ENCODE measurements at places on chromosomes 7 and 10.

GRCh38 chr10:88216976-88217375 is 353.6 kb downstream of the PTEN start:
- no peak for DNase-seq

DNA sequence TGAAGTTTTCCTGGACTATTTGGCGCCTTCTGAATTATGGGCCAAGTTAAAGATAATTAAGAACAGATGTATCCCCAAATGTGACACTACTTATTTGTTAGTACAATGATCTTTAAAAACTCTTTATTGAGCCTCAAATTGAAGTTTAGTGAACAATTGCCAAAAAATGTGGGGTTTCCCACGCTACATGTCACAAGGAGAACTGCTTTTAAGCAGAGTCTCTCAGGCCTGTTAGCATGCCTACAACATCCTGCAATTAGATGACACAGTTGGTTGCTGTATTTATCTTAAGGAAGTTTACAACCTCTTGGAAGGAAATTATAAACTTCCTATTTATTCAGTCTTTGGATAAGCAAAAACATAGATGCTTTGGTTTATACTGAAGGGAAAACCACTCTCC is 733.0 kb downstream of the TNS3 start:
- DNase-seq, result no peak

DNA sequence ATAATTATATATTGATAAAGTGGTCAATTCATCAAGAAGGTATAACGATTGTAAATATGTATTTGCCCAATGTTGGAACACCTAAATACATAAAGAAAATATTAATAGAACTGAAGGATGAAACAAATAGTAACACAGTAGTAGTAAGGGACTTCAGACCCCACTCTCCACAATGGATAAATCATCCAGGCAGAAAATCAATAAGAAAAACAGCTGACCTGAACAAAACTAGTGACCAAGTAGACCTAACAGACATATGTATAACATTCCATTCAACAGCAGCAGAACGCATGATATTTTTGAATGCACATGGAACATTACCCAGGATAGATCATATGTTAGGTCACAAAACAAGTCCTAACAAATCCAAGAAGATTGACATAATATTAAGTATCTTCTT is 286.1 kb upstream of the BMPER start:
- DNase-seq, result no peak

- no peak for DNase-seq
These were observed 139.3 kb downstream of the CAMK1D start for GRCh38 chr10:12488626-12489025.

- no peak for DNase-seq
These were observed 44.6 kb downstream of the INSIG1 start for GRCh38 chr7:155342313-155342712.

- no peak for DNase-seq
These were observed 333.1 kb downstream of the CXCL12 start for GRCh38 chr10:44051584-44052385.

- no peak for DNase-seq
These were observed 305.8 kb downstream of the KIF20B start for GRCh38 chr10:90007226-90007625.

GRCh38 chr10:11026773-11027172 is 9.1 kb downstream of the CELF2 start:
- DNase-seq, result no peak

DNA sequence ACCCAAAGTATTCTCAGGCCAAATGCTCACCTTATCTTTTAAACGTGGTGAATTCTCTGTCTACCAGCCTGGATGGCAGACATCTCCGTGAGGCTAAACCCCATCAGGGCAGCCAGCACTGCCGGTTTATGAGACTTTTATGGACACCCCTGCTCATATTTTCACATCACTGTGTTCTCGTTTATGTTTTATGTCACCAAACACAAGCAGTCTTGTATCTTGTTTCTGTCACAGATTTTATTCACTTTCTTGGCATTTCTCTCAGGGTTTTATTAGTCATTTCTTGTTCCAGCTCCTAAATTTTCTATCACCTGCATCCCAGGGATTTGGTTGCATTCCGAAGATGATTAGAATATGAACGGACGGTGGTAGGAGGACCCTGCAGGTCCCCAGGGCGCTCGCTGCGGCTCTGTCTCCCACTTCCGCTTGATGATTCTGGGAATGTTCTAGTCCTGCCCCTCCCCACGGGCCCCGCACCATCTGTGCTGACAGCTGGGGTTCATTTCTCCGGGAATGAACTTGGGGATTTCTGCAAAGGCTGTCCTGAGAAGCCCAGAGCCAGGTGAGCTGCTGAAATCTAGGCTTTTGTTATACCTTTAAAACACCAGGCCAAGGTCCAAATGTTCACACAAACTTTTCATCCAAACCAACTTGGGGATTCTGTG is 217.6 kb downstream of the GFRA1 start:
- no peak for DNase-seq

- no peak for DNase-seq
These were observed 701.5 kb downstream of the GRID1 start for GRCh38 chr10:85665078-85665477.

DNA sequence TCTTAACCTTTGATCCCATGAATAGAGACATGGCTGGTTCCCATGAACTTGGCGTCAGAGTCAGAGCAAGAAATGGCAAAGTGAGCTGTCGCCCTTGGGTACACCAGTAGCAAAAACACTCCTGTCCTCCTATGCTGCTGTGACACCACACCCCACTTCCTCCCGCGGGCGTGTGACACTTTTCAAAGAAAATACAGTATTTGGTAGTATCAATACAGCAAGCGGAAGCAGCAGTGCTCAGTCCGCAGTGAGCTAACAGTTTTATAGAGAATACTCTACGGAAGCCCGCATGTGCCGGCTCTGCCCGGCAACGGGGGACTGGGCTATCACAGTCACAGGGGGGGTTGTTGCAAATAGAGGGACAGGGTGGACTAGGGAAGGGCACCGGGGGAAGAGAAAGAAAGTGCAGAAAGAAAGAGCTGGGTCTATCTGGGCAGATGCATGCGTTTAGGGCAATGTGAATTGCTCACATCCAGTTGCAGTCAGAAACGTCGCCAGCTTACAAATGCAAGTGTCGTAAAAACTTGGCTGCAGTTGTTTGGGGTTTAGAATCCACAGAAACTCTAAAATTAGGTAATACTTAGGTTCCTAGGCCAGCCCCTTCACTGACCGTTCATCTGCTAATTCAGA is 49.8 kb downstream of the PRKCQ start:
- no peak for DNase-seq

DNA sequence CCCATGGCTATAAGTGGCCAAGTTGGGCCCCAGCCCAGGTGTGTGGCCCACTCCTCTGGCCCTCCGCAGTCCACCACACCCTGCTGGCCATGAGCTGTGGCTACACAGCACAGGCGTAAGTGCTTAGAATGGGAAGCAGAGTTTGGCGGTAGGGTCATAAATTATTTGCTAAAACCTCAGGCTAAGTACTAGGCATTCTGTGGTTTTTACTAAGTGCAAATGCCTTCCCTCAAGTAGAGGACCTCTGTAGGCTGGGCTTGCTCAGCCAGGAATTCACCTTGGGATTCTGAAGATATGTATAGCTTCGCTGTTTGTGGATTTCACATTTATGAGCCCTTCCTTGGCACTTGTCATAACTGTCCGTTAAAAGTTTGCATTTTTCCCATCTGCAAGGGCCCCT is 44.8 kb upstream of the LOXL4 start:
- no peak for DNase-seq

DNA sequence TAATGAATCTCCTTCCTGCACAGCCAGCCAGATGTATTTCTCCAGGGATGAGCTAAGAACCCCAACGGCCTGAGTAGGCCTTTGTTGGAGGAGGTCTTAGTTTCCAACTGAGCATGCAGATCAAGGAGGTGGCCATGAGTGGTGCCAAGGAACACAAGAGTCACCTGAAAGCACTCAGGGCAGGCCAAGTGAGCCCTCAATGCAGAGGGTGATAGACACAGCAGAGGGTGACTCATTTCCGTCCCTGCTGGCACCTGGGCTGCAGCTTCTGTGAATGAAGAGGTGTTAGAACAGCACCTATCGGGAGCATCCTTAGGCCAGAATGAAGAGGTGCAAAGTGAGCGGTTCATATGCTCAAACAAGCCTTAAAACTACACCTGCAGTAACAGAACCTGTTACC is 211.8 kb downstream of the FRMD4A start:
- no peak for DNase-seq

DNA sequence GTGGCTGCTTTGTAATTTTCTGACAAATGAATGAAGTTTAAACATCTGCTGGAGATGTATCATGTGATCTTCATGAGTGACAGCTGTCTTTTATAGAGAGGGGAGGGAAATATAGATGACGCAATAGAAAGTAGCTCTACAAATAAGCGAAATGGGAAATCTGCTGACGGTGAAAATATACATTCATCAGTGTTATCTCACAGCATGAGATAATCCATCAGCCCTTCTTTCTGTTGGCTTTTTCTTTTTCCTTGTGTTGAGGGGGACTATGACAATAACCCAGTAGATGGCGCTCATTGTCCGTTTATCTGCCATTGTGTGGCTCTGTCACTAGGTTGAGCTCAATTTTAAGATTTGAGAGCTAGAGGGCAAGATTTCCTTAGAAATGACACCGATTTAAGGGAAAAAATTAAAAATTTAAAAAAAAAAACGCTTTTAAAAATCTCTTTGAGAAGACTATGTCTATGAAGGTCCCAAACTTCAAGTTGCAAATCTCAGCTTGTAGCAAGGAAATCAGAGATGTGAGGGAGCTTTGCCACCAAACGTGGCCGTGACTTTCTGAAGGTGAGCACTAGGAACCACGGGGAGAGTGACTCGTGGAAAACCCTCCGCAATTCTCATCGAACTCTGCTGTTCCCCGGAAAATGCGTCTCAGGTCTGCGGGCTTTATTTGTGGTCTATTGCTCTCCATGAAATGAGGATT is 114.6 kb upstream of the SFMBT2 start:
- DNase-seq, result peak; percentile 44

DNA sequence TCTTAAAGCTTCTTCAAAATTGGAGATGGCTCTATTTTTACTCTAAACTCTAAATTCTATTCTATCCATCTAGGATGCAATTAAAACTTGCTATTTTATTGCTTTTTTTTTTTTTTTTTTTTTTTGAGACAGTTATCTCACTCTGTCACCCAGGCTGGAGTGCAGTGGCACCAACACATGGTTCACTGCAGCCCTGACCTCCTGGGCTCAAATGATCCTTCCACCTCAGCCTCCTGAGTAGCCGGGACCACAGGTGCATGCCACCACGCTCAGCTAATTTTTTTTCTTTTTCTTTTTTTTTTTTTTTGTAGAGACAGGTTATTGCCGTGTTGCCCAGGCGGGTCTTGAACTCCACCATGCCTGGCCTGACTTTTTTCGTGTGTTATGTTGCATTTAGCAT is 41.2 kb downstream of the DNAJC1 start:
- DNase-seq, result no peak

DNA sequence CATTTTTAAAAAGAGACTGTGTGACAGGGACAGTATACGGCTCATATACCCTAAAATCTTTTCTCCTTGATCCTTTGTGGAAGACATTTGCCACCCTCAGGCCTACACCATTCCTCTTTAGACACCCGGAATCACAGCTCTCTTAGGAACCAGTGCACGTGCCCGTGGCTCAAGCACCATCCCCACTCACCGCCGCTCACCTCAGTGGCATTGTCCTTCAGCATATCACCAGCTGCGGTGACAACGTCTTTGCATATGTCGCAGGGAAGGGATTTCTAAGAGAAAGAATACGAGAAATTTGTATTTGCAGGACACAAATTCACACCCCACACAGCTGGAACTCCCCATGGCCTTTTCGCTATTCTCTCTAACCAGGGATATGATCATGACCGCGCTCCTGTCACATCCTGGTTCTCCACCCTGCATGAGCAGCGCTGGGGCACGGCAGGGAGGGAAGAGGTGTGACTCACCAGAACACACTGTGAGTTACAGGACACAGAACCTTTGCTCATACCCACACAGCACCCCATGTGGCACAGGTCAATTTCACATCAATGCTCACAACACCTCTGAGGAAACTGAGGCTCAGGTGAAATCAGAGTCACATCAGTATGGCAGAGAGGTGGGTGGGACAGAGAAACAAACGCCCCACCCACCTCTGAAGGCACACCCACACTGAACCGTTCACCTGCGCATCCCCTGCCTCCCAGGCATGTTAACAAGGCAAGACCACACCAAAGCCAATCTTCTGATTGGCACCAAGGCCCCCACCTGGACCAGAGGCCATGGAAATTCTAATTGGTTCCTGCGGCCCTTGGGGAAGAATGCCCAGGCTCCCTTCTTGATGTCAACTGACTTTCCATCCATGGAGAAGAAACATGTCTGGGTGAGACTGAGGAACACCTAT is 19.2 kb downstream of the PSAP start:
- DNase-seq, result no peak

GRCh38 chr10:1416456-1417037 is 320.8 kb downstream of the ADARB2 start:
- DNase-seq, result no peak

GRCh38 chr10:117135026-117135372 is 3.1 kb downstream of the VAX1 start:
- no peak for DNase-seq

DNA sequence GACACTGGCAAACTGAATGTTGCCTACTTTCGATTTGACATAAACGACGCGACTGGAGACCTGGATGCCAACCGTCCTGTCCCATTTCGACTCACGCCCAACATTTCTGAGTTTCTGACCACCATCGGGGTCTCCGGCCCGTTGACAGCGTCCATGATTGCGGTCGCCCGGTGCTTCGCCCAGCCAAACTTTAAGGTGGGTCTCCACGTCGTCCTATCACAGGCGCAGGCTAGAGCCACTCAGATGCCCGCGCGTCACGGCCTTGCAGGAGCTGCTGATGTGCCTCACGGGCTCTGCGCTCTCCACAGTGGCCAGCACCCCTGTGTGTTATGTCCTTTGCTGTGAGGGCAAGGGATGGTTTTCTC is 132.6 kb downstream of the SMURF1 start:
- DNase-seq, result no peak

- no peak for DNase-seq
These were observed 30.4 kb upstream of the JAZF1 start for GRCh38 chr7:28211006-28211405.

- no peak for DNase-seq
These were observed 1158.8 kb upstream of the SORCS1 start for GRCh38 chr10:108323274-108323798.

GRCh38 chr7:97751566-97751965 is 19.7 kb downstream of the TAC1 start:
- DNase-seq, result no peak

DNA sequence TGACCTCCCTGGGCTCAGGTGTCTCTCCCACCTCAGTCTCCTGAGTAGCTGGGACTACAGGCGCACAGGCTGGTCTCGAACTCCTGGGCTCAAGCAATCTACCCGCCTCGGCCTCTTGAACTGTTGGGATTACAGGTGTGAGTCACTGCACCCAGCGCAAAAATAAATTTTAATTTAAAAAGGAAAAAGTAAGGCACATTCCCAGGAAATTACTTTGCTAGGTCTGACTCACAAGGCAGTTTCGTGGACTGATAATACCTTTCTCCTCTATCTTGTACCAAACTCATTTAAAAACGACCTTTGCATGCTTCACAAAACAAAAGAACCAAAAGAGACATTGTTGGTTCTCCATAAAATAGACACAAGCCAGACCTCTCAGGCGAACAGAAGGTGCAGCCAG is 29.7 kb downstream of the PARP12 start:
- no peak for DNase-seq

Measured in GM12892 (cell line).